ENCODE measurements at places on chromosomes 7 and 10. TPM values are rescaled to one million over a fixed set of nuclear protein-coding genes. Genes with fewer than 3 reads are reported as not detected.

TMEM225B gene
- total RNA-seq = 0.32 TPM

MGMT gene
- total RNA-seq = 1.2 TPM

NCOA4 gene
- 46.8 TPM for total RNA-seq

DNA sequence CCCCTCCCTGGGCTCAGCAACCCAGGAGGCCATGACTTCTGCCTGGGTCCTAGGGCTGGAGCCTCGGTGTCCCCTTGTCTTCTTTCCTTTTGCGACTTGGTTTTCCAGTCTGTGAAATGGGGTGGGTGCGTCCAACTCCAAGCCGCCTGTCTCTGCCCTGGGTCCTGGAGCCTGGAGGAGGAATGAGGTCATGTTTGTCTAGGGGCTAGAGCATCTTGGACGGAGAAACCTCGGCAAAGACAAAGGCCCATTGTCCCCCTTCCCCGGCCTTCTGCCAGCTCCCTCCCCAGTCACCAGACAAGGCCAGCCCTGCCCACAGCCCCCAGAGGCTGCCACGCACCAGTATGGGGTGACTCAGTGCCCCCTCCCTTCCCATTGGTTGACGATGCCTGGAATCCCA is 39.8 kb upstream of the ELN start:
- H3K4me1 ChIP-seq = peaks cover 11% of the 10 kb centered on the region
- H3K4me3 ChIP-seq = no peak overlapping the region
- DNase-seq = peak; percentile 79
- H3K27ac ChIP-seq = no peak overlapping the region
- no peaks in the 10 kb centered on the region for H3K36me3 ChIP-seq

GRCh38 chr10:43696909-43697483 is 48.3 kb upstream of the ZNF32 start:
- no peak overlapping the region for H3K27ac ChIP-seq
- no peaks in the 10 kb centered on the region for H3K27me3 ChIP-seq
- no peak for DNase-seq
- H3K4me1 ChIP-seq = no peaks in the 10 kb centered on the region
- H3K4me3 ChIP-seq = no peak overlapping the region

DNA sequence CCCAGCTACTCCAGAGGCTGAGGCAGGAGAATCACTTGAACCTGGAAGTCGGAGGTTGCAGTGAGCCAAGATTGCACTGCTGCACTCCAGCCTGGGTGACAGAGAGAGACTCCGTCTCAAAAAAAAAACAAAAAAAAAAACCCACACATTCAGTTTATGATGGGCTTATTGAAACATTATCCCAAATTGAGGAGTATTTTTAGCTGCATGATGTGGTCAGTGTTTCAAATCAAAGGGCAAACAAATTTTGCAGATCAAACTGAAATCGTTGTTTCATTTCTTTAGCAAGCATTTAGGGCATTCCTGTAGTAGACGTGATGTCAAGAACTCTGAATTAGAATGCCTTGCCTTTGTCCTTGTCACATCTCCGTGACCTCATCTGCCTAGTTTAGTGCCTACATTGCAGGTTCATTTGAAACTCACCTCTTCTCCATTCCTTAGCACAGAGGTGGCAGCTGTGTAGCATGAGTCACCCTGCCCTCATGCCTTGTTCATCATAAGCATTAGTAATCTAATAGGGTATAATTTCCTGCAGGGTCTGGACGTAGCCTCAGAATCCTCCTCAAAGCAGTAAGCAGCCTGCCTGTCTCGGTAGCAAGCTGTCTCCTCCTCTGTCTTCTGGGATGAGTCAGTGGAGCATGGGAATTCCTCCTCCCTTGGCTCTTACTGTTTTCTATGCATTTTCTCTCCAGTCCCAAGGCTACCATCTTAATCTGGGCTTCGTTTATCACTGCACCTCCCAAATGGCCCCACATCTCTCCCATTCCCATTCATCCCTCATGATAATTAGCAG is 73.8 kb downstream of the CUL1 start:
- peak overlapping the region; percentile 91 for H3K27ac ChIP-seq
- no peaks in the 10 kb centered on the region for H3K27me3 ChIP-seq
- peak; percentile 91 for DNase-seq
- H3K4me3 ChIP-seq = peak overlapping the region; percentile 4
- H3K36me3 ChIP-seq = peaks cover 46% of the 10 kb centered on the region
- peaks cover 26% of the 10 kb centered on the region for H3K4me1 ChIP-seq

MACC1 gene
- total RNA-seq = 0.08 TPM

GRCh38 chr7:108167460-108167859 is 37.3 kb upstream of the LAMB4 start:
- no peak overlapping the region for H3K27ac ChIP-seq
- no peaks in the 10 kb centered on the region for H3K27me3 ChIP-seq
- no peaks in the 10 kb centered on the region for H3K36me3 ChIP-seq

GRCh38 chr7:77982926-77983550 is 184.5 kb downstream of the PHTF2 start:
- DNase-seq = no peak
- H3K4me3 ChIP-seq = no peak overlapping the region
- H3K27me3 ChIP-seq = no peaks in the 10 kb centered on the region
- H3K36me3 ChIP-seq = no peaks in the 10 kb centered on the region
- H3K4me1 ChIP-seq = peaks cover 6% of the 10 kb centered on the region

GRCh38 chr7:22208799-22209198 is 148.2 kb downstream of the RAPGEF5 start:
- no peak overlapping the region for H3K27ac ChIP-seq
- no peak overlapping the region for H3K4me3 ChIP-seq
- H3K4me1 ChIP-seq = no peaks in the 10 kb centered on the region
- no peak for DNase-seq
- no peaks in the 10 kb centered on the region for H3K36me3 ChIP-seq

ANKRD22 gene
- not detected for total RNA-seq

TAS2R5 gene
- total RNA-seq = 0.18 TPM

XRCC2 gene
- 45.0 TPM for total RNA-seq

DNA sequence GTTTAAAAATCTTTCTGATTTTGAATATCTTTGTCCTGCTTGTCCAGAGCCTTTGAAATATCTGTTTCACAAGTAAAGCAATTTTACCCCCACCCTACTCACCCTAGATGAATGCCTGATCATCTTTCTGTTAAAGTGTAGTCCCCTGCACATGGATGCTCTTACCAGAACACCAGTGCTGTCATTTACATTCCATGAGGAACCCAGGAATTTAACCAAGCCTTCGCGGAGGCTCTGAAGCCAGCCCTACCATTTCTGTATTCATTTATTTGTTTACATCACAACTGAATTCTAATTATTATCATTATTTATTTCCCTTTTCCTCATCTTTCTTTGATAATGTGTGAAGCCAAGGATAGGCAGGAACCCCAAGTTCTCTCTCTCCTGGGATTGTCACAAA is 167.8 kb upstream of the MYO3A start:
- DNase-seq = no peak
- no peaks in the 10 kb centered on the region for H3K4me1 ChIP-seq
- no peaks in the 10 kb centered on the region for H3K36me3 ChIP-seq
- peaks cover 8% of the 10 kb centered on the region for H3K27me3 ChIP-seq

OLAH gene
- not detected for total RNA-seq

- H3K27ac ChIP-seq = no peak overlapping the region
- no peak overlapping the region for H3K4me3 ChIP-seq
- peaks cover 2% of the 10 kb centered on the region for H3K4me1 ChIP-seq
- DNase-seq = peak; percentile 6
- H3K36me3 ChIP-seq = no peaks in the 10 kb centered on the region
- H3K27me3 ChIP-seq = no peaks in the 10 kb centered on the region
These were observed 62.1 kb downstream of the PTEN start for GRCh38 chr10:87925570-87925969.

PRLHR gene
- total RNA-seq = not detected

DNA sequence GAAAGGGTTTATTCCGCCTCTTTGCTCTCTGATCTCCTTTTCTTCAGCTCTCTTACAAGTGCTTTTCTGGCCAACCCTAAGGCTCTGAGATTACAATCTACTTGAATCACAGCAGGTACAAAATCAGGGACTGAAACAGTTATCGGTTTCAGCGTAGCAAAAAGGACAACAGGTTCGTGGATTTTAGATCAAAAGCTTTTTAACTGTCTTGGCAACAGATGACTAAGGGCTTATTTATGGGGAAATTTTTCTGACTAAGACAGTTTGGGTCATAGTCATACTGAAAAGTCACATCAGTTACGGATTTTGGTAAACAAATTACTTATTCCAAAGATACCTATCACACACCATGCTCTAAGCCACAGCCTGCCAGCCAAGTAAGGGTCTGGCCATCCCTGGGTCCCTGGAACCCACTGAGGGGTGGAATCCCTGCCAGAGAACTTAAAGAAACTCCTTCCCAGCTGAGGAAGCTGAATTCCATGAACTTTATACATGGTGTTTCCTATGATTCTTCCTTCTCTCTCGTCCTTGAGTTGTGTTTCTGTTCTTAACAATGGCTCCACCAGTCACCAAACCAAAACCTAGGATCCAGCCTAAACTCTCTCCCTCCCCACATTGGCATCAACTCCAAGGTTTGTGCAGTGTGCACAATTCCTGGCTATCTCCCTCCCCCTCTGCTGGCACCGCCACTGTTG is 169.3 kb downstream of the FAM107B start:
- peaks cover 19% of the 10 kb centered on the region for H3K4me1 ChIP-seq
- no peaks in the 10 kb centered on the region for H3K27me3 ChIP-seq
- H3K27ac ChIP-seq = no peak overlapping the region
- peak overlapping the region; percentile 63 for H3K4me3 ChIP-seq
- H3K36me3 ChIP-seq = no peaks in the 10 kb centered on the region

CPA1 gene
- 1.1 TPM for total RNA-seq

TCERG1L gene
- not detected for total RNA-seq

DNA sequence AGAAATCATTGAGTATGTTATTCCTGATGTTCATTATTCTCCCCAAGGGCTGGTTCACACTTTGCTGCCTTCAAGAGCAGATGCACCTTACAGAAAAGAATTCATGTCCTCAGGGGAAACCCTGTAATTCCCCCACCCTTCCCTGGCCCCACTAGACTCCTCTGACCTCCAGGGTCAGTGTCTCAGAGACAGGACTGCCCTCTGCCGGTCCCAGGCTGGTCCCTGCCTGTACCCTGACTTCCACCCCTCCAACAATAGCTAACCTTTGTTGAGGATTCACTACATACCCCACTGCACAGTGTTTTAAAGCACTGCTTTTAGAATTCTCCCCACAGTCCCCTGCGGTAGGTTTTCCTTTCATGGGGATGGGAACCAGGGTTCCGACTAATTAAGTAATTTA is 4.4 kb upstream of the SEPHS1 start:
- no peaks in the 10 kb centered on the region for H3K36me3 ChIP-seq
- H3K27ac ChIP-seq = no peak overlapping the region
- no peak overlapping the region for H3K4me3 ChIP-seq
- DNase-seq = no peak
- no peaks in the 10 kb centered on the region for H3K27me3 ChIP-seq
- H3K4me1 ChIP-seq = 0 out of 2 replicates have a peak, but pooled peaks cover 3% of the 10 kb centered on the region
